ENCODE measurements at places on chromosomes 2 and 18.

- no peak for DNase-seq
Measured at GRCh38 chr2:176280156-176280555, 10.9 kb downstream of the MTX2 start.

DNA sequence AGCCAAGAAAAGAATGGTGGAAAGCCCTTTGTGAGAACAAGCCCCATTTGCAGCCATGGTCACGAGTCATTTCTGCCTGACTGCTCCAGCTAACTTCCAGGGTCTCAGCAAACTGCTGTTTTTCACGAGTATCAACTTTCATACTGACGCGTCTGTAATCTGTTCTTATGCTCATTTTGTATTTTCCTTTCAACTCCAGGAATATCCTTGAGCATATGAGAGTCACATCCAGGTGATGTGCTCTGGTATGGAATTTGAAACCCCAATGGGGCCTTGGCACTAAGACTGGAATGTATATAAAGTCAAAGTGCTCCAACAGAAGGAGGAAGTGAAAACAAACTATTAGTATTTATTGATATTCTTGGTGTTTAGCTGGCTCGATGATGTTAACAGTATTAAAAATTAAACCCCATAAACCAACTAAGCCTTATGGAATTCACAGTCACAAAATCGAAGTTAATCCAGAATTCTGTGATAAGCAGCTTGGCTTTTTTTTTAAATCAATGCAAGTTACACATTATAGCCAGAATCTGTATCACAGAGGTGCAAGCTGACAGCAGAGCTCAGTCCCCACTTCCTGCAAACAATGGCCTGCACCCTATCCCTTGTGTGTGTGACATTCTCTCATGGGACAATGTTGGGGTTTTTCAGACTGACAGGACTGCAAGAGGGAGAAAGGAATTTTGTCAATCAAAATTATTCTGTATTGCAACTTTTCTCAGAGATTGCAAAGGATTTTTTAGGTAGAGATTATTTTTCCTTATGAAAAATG is 26.1 kb downstream of the SLC14A1 start:
- no peak for DNase-seq

DNA sequence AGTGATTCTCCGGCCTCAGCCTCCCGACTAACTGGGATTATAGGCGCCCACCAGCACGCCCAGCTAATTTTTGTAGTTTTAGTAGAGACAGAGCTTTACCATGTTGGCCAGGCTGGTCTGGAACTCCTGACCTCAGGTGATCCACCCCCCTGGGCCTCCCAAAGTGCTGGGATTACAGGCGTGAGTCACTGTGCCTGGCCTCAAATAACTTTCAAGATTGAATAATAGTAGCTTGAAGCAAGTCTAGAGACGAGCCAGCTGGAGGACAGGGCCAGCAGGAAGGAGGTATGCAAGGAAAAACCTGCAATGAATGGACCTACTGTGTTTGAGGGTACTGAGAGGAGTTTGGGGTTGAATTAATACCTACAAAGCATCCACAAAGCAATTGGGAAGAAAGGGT is 87.5 kb downstream of the MSH2 start:
- peak; percentile 9 for DNase-seq

DNA sequence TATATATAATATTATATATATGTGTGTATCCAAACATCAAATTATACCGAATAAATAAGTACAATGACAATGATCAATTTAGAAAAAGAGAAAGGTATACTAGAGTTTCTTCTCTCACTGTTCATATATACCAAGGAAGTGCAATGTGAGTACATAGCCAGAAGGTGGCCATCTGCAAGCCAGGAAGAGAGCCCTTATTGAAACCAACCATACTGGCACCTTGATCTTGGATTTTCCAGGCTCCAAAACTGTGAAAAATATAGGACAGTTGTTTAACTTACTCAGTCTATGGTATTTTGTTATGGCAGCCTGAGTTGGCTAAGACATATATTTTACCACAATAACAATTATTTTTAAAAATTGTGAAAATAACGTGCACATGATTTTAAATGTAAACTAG is 1490.2 kb upstream of the SLC39A10 start:
- DNase-seq = peak; percentile 27

DNA sequence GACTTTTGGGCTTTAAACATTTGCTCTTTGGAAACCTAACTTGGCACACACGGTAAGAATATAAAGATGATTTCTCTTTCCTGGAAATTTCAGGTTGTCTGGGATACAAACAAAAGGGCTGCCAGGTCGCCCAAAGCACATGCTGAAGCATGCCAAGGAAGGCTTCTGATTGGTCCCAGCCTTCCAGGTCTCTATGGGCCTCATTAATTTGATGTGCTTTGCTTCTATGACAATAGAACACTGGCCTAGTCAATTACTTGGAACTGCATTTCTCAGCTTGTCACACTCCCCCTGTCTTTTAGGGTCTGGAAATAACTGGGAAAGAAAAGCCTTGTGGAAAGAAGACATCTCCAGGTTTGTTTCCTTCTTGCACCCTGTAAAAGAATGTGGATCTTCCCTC is 228.9 kb downstream of the ADCYAP1 start:
- DNase-seq = no peak

- peak; percentile 52 for DNase-seq
Measured at GRCh38 chr2:196277002-196277401, 105.6 kb upstream of the STK17B start.

DNA sequence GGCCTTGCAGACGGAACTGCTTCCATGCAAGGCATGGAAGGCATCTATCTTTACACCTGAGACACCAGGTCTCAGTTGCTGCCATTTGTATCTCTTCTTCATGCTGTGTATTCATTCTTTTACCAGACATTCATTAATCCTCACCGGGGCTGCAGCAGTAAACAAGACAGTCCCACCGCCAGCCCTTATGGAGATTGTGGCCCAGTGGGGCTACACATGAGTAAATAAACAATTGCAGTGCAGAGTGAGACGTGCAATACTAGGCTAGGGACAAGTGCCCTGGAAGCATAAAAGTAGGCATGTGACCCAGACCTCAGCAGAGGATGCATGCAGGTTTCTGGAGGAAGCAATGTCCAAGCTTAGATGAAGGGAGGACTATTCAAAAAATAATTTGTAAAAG is 497.6 kb upstream of the KLHL29 start:
- no peak for DNase-seq

DNA sequence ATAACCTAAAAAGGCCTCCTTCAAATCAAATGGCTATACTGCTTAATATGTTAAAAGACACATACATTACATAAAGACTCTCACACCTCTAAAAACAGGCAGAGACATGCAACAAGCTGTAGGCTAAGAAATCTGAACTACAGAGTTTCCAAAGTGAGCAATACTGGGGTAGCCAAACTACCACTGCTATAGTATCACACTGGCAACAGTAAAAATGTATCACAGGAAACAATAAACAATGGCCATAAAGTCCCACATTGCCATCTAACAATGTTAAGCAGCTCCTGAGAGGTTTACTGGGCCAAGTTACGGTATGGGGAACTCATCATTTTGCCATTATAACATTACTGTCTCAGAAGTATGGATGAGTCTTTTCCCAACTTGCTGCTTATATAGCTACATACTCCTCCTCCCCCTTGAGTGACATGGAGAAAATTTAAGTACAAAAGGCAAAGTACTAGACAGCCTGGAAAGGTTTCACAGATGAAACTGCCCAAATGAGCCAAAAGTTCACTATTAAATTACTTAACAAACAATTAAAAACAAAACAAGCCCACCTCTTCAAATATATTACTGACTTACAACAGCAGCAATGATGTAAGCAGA is 50.3 kb downstream of the SS18 start:
- no peak for DNase-seq

DNA sequence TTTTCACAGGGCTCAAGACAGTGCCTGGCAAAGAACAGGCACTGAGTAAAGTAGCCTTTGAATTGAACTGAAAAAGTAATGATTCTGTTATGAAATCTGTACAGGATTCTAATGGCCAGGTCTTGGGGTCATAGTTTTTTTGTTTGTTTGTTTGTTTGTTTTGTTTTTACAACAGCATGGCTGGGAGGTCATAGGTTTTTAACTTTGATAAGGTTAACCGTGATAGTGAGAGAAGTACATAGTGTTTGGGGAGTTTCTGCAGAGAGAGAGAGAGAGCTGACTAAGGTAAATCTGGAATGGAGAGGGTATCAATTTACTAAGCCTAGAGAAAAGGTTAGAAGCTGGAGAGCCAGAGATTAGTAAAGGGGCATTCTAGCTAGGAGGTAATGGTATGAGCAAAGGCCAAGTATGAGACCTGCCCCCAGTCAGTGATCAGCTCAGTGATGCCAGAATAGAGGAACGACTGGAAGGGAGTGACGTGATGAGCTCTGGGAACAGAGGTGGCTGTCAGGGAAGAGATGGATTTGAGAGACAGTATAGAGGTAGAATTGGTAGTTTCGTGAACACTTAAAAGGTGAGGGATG is 25.9 kb downstream of the XRCC5 start:
- no peak for DNase-seq

- no peak for DNase-seq
Measured at GRCh38 chr2:53964257-53964952, 6.4 kb downstream of the PSME4 start.

DNA sequence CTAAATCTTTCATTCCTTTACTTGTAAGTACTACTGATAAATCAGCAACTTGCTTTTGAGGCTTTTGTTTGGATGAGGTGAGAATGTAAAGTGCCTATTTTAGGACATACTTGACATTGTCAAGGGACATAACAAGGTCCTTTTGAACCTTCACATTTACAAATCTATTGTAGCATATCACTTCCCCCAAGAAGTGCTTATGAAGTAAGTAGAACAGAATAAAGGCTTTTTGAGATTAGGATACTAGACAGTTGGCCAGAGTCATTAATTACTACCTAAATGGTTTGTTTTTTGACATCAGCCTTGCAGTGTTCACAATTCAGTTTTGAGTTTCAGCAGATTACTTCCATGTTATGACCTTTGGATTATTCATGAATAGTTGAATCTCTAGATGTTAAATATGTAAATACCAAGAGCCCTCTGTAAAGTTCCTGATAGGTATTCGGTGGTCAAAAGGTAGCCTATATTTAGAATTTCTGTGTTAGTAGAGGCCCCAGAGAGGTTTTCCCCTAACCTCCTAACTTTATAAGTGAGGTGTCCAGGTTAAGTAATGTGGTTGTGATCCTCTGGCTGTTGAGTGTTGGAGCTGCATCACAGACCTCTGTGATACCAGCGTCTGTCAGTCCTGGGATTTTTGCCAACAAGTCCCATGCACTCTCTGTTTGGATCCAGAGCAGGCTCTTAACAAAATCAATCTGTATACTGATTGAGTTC is 67.2 kb downstream of the LCLAT1 start:
- peak; percentile 66 for DNase-seq

DNA sequence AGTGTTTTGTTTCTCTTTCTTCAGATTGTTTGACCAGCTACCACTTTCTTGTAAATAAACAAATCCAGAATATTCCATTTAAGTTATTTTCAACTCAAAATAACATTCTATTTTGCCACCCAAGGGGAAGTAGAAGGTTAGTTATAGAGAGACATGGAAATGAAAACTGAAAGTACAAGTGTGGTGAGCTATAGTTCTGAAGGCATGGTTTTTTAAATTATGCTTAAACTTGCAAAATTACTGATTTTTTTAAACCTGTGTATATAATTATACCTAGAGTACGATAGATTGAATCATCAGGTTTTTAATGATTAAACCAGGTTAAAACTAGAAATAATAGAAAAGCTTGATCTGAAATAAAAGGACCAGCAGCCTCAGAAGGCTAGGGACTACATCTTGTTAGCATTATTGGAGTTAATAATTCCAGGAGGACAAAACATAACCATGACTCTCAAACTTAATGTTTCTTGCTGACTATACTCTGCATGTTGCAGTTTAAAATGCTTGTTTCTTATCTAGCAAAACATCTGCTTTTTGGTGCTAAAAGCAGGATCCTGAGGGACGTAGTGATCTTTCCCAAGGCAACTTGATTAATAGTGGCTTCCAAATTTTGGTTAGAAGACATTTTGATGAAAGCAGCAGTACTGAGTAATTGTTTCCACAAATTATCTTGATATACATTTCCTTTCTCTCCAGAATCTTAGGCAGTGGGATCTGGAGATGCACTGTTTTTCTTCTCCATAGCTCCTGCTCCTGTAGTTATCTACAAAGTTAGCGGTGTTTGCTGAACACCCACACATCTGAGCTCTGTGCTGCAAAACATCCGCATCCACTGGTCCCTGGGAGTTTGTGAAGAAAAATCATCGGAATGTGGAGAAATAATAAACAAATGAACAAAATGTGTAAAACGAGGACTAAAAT is 327.2 kb upstream of the PKDCC start:
- no peak for DNase-seq

- DNase-seq = no peak
Measured at GRCh38 chr2:235715601-235716000, 221.8 kb downstream of the AGAP1 start.

DNA sequence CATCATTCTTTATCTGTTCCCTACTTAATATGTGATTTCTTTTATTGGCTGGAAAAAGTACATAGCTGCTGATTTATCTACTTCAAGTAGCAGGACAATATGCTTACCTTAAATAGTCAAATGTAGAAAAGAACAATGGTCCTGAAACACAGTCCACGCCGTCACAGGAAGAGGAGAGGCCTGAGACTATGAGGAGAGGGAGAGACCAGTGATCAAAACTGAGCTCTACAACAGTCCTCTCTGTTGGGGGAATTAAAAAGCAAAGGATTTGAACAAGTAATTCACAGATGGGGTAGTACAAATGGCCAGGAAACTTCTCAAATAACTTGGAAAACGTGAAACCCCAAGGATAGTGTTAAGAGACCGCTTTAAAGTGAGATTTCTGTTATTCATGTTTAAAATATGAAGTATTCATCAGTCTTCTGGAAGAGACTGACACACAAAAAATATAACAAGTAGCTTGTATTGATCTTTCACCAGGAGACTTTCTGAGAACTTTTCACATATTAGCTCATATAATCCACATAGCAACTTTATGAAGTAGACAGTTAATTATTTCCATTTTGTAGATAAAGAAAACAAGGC is 20.2 kb downstream of the SCYGR8 start:
- no peak for DNase-seq

- peak; percentile 35 for DNase-seq
Measured at GRCh38 chr2:225598897-225599296, 199.4 kb downstream of the NYAP2 start.

DNA sequence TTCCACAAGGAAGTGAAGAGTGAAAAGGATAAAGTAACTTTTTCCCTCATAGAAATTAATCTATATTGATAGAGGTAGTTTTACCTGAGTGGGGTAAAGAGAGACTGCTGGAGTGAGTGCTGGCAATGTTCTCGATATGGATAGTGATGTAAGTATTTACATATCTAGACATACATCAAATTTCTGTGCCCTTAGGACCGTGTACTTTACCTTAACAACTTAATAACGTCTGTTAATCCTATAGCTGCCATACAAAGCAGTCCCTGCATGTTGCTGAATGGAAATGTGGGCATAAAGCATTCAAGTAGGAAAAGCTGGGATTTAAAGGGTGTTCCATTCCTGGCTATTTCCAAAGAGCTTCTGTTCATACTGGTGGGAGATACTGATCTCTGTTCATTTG is 162.4 kb upstream of the NOSTRIN start:
- DNase-seq = no peak

GRCh38 chr2:159748089-159748488 is 35.8 kb downstream of the MARCHF7 start:
- DNase-seq = no peak

- peak; percentile 77 for DNase-seq
Measured at GRCh38 chr2:226802573-226802972, 3.0 kb upstream of the IRS1 start.
